ENCODE measurements at places on chromosomes 3 and 15.

DNA sequence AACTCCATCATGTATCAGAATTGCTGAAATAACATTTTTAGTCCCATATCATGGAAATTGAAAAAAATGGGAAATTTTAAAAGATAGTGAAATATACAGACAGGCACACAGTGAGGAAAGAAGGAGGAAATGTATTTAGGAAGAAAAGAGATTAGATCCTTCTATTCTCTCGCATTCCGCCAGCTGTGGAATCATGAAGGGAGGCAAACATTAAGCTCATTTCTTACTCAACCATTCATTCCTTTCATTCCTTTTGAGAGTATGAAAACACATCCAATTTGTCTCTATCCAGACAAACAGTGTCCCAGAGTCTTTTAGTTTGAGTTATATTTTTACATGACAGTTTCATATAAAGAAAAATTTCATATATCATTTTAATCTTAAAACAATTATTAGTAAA lies 52.5 kb upstream of the KCNMB2 start:
- DNase-seq = no peak

DNA sequence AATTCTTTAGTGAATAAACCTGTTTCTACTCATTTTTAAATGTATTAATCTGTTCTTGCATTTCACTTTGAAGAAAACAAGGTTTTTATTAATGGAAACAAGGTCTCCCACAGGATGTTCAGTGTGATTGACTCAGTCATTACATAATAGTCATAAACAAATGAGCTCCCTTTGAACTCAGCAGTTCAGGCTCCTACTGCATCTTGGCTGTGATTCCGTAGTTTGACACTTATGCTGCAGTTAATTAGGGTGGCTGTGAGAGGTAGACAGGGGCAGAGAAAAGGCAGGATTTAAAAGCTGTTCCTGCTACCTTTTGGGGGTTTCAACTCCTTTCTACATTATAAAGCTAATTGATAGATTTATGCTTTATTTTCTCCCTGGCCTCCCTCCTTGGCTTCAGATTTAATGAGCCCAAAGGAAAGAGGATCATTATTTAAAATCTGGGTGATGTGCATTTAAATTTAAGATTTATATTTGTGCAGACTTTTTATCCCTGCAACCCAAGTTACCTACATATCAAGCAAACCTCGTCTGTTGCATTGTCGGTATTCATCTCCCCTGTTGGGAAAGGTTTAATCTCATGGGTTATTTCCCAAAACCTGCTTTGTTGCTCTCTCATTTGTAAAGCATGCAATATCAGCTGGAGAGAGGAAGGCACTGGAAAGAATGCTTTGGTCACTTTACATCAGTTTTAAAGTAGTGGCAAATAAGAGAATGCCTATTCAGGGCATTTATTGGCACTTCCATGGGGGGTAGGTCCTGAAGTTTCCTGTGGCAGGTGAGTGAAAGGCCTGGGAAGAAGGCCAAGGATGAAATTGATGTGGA lies 345.0 kb upstream of the NR2E3 start:
- DNase-seq = no peak

GRCh38 chr3:55369141-55369847 lies 117.8 kb downstream of the WNT5A start:
- DNase-seq = no peak

- no peak for DNase-seq
Measured at GRCh38 chr3:135172191-135172869, 377.3 kb downstream of the EPHB1 start.

- no peak for DNase-seq
Measured at GRCh38 chr3:64467255-64467944, 220.4 kb downstream of the ADAMTS9 start.

All from ovary (tissue), 10 donors.